ENCODE measurements at places on chromosomes 3 and 15.

DNA sequence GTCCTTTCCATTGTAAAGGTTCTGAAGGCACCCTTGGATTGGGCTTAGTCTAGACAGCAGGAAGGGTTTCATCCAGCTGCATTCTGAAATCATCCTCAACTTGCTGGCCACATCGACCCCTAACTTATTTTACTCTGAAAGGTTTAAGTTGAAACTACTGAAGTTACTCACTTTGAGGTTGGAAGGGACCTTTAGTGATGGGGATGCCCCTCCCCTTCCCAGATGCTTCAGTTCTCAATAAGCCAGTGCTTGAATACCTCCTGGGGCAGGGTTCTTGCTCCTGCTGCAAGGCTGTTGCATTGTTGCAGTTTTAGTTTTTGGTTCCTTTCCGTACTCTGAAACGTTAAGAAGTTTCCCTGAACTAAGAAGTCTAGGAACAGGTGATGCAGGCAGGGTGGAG is 26.4 kb downstream of the FGD5 start:
- no peak for DNase-seq

GRCh38 chr3:124401843-124402242 is 328.4 kb upstream of the UMPS start:
- no peak for DNase-seq

- DNase-seq, result peak; percentile 89
Observed at GRCh38 chr3:53891497-53892285, at the start of gene SELENOK. TSS of gene SELENOK (minus strand) at chr3:53891859.

GRCh38 chr15:84625123-84625522 is 24.3 kb downstream of the ZSCAN2 start:
- no peak for DNase-seq

DNA sequence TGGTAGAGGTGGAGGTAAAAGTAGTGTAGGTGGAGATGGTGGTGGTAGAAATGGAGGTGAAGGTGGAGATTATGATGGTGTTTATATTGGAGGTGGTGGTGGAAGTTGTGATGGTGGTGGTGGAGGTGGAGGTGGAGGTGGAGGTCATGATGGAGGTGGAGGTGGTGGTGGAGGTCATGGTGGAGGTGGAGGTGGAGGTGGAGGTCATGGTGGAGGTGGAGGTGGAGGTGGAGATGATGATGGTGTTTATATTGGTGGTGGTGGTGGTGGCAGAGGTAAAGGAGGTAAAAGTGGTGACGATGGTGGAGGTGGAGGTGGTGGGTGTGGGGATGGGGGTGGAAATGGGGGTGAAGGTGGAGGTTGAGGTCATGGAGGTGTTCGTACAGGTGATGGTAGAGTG is 107.8 kb downstream of the ASB7 start:
- DNase-seq, result no peak

DNA sequence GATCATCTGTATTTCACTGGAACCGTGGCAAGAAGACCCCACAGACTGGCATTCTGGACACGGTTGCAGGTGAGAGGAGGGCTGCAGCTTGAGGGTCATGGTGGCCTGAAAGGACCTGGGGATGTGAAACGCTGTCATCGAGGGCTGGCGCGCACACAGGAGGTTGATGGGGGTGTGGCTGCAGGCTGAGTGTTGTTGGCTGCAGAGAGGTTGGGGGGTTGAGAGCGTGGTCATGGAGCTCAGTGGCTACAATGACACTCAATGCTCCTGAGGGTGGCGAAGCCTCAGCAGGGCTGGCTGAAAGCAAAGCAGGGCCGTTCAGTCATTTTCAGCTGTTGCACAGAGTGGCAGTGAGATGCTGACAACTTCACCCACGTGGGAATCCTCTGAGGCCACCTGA is 21.0 kb downstream of the CPN2 start:
- DNase-seq, result no peak

DNA sequence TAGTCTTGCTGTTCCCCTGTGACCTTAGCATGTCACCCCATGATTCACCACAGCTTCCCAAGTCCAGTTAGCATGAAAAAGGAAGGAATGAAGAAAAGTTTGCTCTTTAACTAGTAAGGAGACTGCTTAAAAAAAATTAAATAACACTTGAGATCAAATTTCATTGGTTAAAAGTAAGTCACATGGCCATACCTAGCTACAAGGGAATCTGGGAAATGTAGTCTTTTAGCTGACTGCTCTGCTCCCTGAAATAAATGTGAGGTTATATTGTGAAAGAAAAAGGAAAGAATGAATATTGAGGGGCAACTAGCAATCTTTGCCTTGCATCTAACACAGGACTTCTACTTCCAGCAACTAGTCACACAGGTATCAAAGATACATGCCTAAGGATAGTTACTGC is 84.7 kb upstream of the LRRN1 start:
- DNase-seq, result no peak

All from stimulated activated CD4-positive, alpha-beta T cell treated with anti-CD3 and anti-CD28 coated beads, Interleukin-15, amount 100 ng/mL, for 1 hour (primary cell).